CD4-positive, alpha-beta T cell treated with Interleukin-10 for 1 hour (primary cell): ENCODE measurements at places on chromosomes 2 and 18.

- DNase-seq, result no peak
These were observed 3.1 kb upstream of the TXNL4A start for GRCh38 chr18:79991494-79991893.

GRCh38 chr2:120472891-120473309 lies 127.0 kb downstream of the INHBB start:
- no peak for DNase-seq

DNA sequence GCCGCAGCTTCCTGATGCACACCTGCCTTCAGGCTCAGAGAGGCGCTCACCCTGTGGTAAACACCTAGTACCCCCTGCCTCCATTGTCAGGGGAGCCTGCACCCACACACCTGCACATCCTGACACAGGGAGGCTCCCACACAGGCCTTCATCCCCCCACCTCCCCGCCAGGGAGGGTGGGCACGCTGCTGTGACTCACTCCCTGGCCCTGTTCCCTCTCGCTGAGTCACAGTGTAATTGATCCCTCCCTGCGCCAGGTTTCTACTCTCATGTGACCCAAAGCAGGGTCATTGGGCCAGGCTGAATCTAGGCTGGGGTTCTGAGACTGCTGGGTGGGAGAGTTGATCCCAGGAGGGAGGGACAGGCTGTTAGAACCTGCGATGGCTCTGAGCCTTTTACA lies 8.5 kb upstream of the CELF4 start:
- no peak for DNase-seq

DNA sequence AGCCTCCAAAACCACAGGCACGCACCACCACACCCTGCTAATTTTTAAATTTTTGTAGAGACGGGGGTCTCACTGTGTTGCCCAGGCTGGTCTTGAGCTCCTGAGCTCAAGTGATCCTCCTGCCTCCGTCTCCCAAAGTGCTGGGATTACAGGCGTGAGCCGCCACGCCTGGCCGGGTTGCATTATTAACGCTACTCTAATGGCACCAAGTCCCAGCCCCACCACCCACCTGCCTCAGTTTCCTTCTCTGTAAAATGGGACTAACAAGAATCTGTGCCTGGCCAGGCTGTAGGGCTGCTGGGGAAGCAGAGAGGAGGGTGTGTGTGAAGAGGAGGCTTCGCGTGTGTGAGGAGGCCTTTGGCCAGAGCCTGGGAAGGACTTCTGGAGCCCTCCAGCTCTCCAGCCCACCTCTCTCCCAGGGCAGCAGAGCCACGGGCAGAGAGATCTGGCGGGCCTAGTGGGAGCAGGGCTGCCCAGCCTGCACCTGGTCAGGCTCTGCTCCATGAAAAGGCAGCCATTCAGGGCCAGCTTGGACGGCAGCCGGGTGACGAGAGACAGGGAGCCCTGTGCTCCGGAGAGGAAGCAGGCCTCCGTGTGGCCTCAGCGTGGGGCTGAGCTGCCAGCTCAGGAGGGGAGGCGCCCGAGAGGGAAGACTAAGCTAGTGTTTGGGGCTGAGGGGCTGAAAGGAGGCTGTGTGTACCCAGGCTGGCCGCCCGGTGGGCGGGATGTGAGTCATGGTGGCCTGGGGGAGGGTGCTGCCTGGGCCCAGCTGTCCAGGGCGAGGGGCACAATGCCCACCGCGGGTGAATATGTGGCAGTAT lies 7.4 kb upstream of the B3GNT7 start:
- DNase-seq, result no peak

- DNase-seq, result no peak
These were observed 1.2 kb downstream of the CDK15 start for GRCh38 chr2:201807452-201807999.

DNA sequence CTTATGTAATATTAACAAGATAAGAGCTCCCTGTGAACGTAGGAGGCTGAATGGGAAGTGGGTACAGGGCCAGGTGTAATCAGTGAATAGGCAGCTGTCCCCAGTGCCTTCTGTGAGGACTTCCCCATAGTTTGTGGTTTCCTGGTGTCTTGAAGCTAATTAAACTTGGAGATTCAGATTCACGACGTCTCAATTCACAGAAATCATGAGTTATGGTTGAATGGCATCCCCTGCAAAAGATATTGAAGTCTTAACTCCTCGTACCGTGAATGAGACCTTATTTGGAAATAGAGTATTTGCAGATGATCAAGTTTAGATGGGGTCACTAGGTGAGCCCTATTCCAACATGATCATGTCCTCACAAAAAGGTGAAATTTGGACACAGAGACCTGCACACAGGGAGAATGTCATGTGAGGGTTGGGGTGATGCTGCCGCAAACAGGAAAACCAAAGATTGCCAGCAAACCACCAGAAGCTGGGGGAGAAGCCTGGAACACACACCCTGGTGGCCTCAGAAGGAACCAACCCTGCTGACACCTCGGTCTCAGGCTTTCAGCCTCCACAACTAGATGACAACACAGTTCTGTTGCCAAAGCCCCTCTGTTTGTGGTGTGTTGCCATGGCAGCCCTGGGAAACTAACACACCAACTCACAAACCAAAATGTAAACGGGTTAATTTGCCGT lies 13.2 kb downstream of the ARL4C start:
- DNase-seq, result peak; percentile 92

DNA sequence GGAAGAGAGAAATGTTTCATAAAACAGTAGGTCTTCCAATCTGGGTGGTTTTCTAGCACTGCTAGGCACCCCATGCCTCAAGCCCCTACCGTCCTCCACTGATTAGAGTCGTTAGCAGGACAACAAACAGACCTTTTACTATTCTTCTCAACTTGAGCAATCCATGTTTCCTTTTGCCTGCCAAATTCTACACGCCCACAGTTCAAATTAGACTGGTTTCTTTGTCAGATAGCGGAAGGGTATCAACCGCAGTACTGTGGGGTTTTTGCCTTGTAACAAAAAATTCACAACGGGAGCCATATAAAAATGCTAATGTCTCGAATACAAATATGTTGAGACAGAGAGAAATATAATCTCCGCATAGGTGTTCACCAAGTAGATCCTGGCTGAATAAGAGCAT lies 59.9 kb downstream of the VIT start:
- no peak for DNase-seq

DNA sequence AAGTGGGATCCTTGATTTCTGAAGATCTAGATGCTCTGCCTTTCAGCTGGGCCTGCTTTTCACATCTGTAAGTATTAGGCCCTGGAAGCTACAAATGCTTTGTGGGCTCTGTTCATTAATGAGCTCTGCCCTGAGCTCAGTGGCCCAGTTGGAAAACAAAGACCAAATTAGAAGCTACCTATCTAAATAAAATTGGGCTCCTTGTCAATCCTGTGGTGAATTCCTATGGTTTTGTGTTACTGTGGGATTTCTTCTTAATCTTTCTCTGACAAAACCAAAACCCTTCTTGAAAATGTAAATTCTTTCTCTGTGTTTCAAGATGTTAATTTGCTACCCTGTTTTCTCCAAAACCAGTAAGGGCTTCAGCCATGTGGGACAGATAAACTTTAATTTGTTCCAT lies 219.0 kb upstream of the HS6ST1 start:
- DNase-seq, result no peak

DNA sequence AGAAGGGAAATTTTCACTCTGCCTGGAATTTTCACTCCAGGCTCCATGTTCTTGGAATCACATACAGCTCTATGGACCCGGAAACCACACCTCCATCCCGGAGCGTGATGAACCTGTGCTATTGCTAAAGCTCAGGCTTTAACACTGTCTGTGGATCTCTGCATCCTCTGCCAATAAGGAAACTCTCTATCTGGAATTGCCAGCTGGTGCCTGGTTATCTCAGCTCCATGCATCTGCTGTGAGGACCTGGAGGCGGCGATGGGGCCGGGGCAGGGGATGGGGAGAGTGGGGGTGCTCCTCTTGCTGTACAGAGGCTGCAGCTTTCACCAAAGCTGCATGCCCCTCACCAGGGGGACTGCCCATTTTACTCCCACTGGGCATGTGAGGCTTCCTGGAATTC lies 754.0 kb upstream of the SOX11 start:
- no peak for DNase-seq
